ENCODE measurements at places on chromosomes 6 and 20. TPM values are rescaled to one million over a fixed set of nuclear protein-coding genes. Genes with fewer than 3 reads are reported as not detected.

- H3K27me3 ChIP-seq: no peaks in the 10 kb centered on the region
- H3K36me3 ChIP-seq: no peaks in the 10 kb centered on the region
- H3K4me3 ChIP-seq: no peak overlapping the region
- H3K4me1 ChIP-seq: peaks cover 2% of the 10 kb centered on the region
Measured at GRCh38 chr6:328924-329323, 36.6 kb downstream of the DUSP22 start.

- peaks cover 9% of the 10 kb centered on the region for H3K27me3 ChIP-seq
- H3K27ac ChIP-seq: no peak overlapping the region
- H3K4me3 ChIP-seq: no peak overlapping the region
- DNase-seq: no peak
- H3K36me3 ChIP-seq: no peaks in the 10 kb centered on the region
- no peaks in the 10 kb centered on the region for H3K4me1 ChIP-seq
Measured at GRCh38 chr20:2051946-2052345, 49.7 kb upstream of the STK35 start.

The OPN5 gene
- not detected for total RNA-seq

GRCh38 chr20:64225171-64225595 is 30.4 kb upstream of the PCMTD2 start:
- H3K27me3 ChIP-seq: no peaks in the 10 kb centered on the region
- DNase-seq: no peak
- H3K4me1 ChIP-seq: peaks cover 16% of the 10 kb centered on the region
- H3K4me3 ChIP-seq: no peak overlapping the region
- no peaks in the 10 kb centered on the region for H3K36me3 ChIP-seq

The HDGFL1 gene
- total RNA-seq: not detected

The USP49 gene
- total RNA-seq: 6.8 TPM
